ENCODE measurements at places on chromosomes 11 and 22.

DNA sequence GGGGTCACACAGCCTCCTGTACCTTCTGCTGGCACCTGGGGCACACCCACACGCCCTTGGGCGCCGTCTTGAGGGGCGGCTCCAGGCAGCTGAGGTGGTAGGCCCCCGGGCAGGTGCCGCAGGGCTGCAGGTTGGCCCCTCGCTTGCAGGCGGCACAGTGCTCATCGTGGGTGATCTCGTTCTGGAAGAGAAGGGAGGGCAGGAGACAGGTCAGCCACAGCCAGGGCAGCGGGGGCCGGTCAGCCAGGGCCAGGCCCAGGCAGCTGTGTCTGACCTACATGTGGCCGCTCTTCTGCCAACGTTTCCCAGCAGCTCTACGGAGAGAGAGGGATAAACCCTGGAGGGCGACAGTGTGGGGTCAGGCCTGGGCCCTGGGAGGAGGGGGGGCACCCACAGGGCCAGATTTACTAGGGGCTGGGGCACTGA is 121.9 kb downstream of the PHF21B start:
- DNase-seq = no peak

GRCh38 chr11:57942808-57943207 is 80.9 kb upstream of the OR9Q1 start:
- no peak for DNase-seq

DNA sequence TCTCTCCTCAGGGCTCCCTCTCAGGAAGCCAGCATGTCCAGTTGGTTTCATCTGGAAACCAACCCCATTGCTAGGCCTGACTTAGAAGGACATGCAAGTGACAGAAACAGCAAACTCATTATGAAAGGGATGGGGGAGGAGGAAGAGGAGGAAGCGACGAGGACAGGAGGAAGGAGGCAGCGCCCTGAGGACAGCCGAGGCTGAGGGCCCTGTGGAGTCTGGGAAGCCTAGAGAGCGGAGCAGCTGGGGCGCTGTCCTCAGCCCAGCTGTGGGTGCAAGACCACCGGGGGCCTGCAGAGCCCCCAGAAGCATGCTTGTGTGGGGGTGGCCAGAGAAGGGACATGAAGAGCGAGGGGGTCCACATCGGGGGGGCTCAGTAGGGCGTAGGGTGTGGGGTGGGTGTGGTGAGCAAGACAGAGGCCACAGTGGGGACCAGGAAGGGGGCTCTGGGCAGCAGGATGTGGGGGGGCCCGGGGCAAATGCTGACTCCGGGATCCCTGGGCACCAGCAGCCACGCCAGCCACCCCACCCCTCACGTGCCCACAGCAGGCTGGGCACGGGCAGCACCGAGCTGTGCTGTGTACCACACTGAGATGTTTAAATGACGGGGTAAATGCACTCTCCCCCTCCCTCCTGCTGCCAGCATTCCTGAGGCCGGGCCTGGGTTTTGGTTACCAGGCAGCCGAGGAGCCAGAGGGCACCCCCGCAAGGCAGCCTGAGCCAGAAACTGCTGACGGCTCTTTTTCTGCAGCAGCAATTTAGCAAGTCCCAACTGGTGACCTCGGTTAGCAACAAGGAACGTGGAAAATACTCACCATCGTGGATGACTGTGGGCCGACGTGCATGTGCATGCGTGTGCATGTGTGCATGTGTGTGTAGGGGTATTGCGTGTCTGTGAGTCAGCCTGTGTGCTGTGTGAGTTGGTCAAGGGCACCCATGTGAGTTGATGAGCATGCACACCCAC is 82.7 kb upstream of the LINC01488 start:
- no peak for DNase-seq

- no peak for DNase-seq
These were observed 60.5 kb downstream of the NUP98 start for GRCh38 chr11:3736816-3737215.

DNA sequence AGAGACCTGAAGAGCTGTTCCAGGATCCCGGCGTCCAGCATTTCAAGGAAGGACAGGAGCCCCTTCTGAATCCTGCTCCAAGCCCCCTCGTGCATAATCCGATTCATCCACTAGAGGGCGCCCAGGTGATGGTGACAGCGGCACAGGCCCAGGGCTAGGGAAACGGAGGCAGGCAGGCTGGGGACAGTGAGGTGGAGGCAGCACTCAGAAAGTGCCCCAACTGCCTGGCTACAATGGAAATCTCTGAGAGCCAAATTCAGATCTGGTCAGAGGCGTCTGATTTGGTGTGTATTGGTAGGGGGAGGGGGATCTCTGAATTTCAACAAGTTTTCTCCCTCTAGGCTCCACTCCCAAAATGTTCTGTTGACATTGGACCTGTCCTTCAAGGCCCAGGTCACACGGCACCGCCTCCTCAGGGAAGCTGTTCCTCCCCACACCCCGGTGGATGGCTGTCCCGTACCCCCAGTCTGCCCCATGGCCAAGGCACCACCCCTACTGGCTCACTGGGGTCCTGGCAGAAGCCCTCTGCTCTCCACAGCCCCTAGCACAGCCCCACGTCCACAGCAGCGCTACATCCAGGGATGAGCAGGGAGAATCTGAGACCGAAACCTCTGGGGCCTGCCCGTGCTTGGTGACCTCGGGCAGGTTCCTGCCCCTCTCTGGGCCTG is 142.9 kb downstream of the CRYBB2 start:
- peak; percentile 11 for DNase-seq

- no peak for DNase-seq
These were observed 25.2 kb downstream of the FLRT1 start for GRCh38 chr11:64060861-64061444.

Data from amniotic stem cell (primary cell).